ENCODE measurements at places on chromosomes 6 and 20. TPM values are rescaled to one million over a fixed set of nuclear protein-coding genes. Genes with fewer than 3 reads are reported as not detected.

KCNB1 gene
- total RNA-seq = 0.07 TPM

AVP gene
- total RNA-seq = not detected

ABHD16B gene
- total RNA-seq = not detected

PROKR2 gene
- total RNA-seq = not detected

GPLD1 gene
- 4.3 TPM for total RNA-seq

KCNQ5 gene
- 6.5 TPM for total RNA-seq

SLPI gene
- total RNA-seq = 19.6 TPM

DNA sequence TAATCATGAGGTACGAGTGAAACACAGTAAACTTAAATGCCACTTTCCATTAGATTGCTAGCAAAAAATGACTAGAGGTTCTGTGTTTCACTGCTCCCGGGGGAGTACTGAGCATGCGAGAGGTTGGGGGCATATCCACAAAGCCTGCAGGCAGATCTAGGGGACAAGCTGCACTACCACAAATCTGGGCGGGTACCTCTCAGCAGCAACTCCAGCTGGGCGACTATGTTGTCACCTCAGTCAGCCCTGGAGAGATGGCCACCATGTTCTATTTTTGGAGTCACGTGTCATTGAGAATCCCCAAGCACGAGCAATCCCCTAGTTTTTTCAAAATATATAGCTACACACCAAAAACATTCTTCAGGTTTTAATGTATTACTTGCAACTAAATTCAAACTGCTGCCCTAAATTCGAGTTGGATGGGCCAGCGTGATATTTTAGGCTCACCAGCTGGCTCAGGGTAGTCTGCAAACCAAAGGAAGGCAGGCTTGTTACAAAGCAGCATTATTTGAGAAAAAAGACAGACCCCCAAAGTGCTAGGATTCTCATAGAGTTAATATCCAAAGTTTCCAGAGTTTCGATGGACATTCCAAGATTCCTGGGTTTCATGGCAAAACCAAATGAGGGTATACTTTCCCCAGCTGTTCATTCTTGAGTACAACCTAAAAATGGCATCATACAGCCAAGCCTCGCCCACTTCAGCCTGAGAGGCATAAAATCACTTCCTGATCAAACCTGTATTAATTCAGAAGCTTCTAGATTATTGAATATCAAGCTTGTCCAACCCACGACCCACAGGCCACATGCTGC is 24.1 kb upstream of the MYLIP start:
- DNase-seq = no peak

GRCh38 chr6:193180-193579 is 99.1 kb upstream of the DUSP22 start:
- no peak for DNase-seq

GRCh38 chr6:69866770-69867638 is 648 bp downstream of the COL19A1 start:
- peak; percentile 93 for DNase-seq

DNA sequence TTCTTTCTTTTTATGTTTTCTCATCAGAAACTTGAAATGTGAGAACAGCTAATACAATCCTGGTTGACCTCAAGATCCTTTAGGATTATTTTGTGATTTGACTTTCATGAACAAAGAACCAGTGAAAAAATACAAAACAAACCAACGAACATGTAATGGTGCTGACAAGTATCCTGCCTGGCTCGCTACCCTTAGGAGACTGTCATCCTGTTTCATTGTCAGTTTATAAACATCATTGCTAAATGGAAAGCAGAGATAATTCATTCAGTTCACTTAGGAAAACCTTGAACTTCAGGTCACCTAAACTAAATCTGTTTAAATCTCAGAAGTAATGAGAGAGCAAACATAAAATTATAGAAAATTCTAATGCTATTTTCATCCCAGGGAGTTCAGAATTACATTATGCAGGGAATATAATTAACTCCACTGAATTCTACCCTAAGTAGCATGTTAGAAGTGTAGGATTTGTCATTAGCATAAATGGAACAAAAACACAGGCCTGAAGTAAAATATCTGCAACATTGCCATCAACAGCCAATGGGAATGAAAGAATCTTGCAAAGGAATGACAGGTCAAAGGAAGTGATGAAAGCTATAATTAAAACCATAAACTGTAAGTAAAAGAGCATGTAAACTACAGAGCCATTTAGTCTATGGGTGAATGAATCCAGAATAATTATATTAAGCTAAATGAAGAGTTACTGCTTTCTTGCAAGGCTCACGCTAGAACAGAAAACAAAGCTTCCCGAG is 401.2 kb upstream of the MANEA start:
- no peak for DNase-seq

- no peak for DNase-seq
Measured at GRCh38 chr6:116648156-116648555, 20.4 kb downstream of the ZUP1 start.

- DNase-seq = peak; percentile 54
Measured at GRCh38 chr6:44219815-44220784, 3.3 kb upstream of the SLC29A1 start.

DNA sequence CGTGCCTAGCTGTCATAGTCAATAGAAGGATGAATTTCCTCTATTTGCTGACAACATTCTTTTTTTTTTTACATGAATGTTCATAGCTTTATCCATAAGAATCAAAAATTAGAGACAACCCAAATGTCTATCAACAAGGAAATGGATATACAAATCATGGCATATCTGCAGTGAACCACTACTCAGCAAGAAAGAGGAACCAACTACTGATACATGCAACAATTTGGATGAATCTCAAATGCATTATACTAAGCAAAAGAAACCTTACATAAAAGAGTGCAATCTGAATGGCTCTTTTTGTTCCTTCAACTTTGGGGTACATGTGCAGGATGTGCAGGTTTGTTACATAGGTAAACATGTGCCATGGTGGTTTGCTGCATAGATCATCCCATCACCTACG is 17.7 kb upstream of the MCM9 start:
- no peak for DNase-seq

GRCh38 chr20:4702562-4703280 is 19.0 kb upstream of the PRND start:
- no peak for DNase-seq

DNA sequence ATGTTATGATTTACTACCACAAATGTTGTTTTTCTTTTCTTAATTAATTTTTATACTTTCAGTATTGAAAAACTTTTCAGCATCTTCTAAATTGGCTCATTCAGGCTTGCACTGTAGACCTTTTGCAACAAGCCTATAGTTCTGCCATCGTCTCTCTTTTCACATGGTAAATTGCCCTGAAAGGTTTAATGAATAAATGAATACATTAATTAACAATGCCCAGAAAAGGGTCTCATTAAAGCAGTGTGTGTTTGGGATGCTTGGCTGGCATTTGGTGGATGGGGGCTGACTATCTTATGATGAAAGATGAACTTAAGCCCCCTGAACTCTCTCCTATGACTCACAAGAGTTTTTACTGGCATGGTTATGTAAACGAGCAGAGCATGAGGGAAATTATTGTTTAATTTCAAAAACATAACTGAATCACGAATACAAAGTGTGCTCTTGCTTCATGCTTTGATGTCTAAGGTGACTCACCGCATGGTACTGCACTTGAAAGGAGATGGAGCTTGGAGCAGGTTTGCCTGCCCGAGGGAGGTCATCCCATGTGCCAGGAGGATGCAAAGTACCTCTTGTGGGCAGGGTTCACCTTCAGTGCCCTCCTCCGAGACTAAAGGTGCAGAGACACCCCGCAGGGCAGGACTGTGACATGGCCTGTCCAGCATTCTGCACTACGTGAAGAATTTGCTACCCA is 13.8 kb upstream of the PCK1 start:
- DNase-seq = no peak

DNA sequence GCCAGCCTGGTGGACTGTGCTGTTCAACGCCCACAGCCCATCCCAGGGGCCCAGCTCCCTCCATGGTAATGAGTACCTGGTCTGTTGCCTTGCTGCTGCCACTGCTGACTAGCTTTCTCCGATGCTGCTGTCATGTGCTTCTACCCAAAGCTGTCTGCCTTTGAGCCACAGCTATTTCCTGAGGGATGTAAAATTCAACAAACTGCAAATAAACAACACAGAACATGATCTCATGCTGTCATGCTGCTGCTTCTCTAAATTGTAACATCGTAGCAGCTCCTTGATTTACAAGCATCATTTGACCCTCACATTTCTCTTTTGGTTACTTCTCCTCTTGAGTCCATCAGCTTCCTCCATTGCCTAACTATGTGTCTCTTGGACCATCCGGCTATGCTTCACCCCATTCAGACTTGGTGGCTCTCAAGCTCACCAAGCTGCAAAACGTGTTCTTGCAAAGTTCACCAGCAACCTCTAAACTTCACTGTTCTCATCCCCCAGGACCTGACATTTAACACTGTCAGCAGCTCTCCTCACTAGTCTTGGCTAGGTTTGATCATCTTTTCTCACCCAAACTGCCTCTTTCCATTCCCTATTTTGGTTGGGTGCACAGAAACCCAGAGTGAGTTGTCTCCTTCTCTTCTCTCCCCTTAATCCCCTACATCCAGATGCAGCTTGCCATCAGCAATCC is 54.6 kb downstream of the FYN start:
- DNase-seq = no peak

- no peak for DNase-seq
Measured at GRCh38 chr20:59667131-59667530, 62.8 kb downstream of the PHACTR3 start.

GRCh38 chr20:21569586-21569985 is 55.7 kb upstream of the NKX2-2 start:
- DNase-seq = no peak

- DNase-seq = no peak
Measured at GRCh38 chr6:134686071-134686470, 263.8 kb downstream of the ALDH8A1 start.

GRCh38 chr20:61317966-61318530 is 66.0 kb downstream of the CDH4 start:
- peak; percentile 41 for DNase-seq

All from spleen (tissue), 13 donors.